ENCODE measurements at places on chromosomes 5 and 9. TPM values are rescaled to one million over a fixed set of nuclear protein-coding genes. Genes with fewer than 3 reads are reported as not detected.
A peak's percentile ranks its signal among the peaks of the same experiment; 100 is the strongest.

DNA sequence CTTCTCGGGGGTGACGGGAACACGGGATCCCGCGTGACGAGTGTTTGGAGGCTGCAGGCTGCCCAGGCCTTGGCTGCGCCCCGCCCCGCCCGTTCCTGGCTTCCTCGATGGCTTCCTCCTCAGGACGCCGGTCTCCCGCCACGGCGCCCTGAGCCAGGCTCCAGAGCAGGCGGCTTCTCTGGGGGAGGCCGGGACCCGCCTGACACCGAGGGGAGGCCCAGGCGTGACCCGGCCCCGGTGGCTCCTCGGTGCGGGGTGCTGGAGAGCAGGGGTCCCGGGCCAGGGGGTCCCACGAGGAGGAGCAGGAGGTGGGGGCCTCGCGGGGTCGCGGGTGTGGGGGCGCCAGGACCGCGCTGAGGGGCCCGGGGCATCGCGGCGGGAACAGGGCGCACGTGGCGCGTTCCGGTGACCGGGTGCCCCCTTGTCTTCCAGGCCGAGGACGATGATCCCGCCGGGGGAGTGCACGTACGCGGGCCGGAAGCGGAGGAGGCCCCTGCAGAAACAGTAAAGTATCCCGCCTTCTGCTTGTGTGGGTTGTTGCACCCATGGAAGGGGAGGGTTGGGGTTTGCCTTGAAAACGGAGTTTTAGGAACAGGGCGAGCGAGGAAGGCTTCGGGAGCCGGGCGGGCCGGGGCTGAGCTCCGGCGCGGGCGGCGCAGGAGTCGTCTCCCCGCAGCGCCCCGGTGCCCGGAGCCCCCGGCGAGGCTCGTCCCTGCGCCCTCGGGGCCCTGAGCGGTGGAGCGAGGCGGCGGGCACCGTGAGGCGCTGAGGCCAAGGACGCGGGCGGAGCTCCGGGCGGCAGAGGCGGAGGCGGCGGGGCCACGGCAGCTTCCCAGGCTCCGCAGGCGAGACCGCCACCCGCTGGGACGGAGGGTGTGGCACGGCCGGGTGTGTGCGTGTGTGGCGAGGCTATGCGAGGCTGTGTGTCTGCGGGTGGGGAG lies 22.2 kb downstream of the AHRR start:
- no peaks in the 10 kb centered on the region for H3K27me3 ChIP-seq
- DNase-seq, result peak; percentile 57
- peak overlapping the region; percentile 94 for H3K27ac ChIP-seq

DNA sequence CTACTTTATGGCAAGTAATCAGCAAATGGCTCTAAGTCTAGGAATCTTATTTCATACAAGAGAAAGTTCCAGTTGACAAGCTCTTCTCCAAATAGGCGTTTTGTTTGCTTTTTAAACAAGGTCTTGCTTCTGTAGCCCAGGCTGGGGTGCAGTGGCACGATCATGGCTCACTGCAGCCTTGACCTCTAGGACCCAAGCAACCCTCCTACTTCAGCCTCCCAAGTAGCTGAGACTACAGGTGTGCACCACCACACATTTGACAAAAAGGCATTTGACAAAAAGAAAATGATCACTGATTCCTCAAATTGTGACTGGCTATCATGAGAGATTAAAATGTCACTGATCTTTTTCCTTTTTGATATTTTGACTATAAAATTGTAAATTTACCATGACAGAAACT lies 31.8 kb downstream of the NR6A1 start:
- H3K27ac ChIP-seq, result no peak overlapping the region
- H3K4me3 ChIP-seq, result no peak overlapping the region
- DNase-seq, result no peak

GRCh38 chr5:131268758-131269370 lies 5.0 kb downstream of the CDC42SE2 start:
- H3K4me3 ChIP-seq, result peak overlapping the region; percentile 91
- peaks cover 52% of the 10 kb centered on the region for H3K36me3 ChIP-seq
- H3K4me1 ChIP-seq, result peaks cover 54% of the 10 kb centered on the region
- DNase-seq, result no peak
- peak overlapping the region; percentile 58 for H3K27ac ChIP-seq
- no peaks in the 10 kb centered on the region for H3K27me3 ChIP-seq

DNA sequence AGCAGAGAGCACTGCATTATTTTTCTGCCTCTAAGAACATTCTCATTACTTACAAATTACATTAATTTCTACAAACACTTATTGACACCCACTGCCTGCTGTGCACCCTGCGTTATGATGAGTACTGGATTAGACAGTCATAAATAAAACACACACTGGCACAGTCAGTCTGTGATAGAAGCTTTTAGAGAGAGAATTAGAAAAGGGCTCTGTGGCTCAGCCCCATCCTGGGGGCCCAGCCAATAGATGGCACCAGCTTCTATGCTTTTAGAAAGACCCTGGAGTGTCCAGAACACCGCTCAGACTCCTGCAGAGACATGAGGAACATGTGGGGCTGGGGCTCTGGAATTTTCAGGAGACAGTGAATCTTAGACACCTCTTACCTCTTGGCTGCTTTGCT lies 61.0 kb upstream of the RAPGEF1 start:
- no peaks in the 10 kb centered on the region for H3K36me3 ChIP-seq
- H3K27me3 ChIP-seq, result no peaks in the 10 kb centered on the region
- no peak overlapping the region for H3K27ac ChIP-seq
- H3K4me3 ChIP-seq, result no peak overlapping the region
- DNase-seq, result no peak

DNA sequence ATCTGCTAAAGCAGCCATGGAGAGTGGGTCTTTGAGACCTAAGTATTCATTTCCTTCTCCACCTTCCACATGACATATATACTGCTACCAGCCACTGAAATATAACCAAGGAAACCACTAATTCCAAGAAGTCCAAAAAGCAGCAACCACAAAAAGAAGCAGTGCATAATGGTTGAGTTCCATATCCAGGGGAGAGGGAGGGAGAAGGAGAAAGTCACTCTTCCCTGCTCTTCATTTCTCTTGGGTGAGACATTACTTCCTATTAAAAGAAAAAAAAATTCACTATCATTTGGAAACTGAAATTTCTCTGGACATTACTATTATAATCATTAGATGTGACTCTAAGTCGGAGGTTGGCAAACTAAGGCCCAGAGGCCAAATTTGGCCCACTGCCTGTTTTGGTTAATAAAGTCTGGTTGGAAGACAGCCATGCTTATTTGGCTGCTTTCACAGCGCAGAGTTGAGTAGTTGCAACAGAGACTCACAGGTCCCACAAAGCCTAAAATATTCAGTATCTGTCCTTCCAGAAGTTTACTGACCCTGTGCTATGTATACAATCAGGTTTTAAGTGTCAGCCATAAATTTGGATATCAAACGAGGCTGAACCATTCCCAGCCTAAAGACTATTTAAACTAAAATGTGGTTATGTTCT lies 168.6 kb downstream of the MPDZ start:
- no peak overlapping the region for H3K27ac ChIP-seq
- no peaks in the 10 kb centered on the region for H3K4me1 ChIP-seq
- DNase-seq, result no peak
- H3K27me3 ChIP-seq, result no peaks in the 10 kb centered on the region
- H3K36me3 ChIP-seq, result no peaks in the 10 kb centered on the region

GRCh38 chr9:69798744-69799143 lies 21.9 kb upstream of the CFAP95 start:
- peaks cover 24% of the 10 kb centered on the region for H3K27me3 ChIP-seq

GRCh38 chr9:37746448-37747270 lies 6.9 kb upstream of the TRMT10B start:
- H3K4me3 ChIP-seq, result no peak overlapping the region
- H3K4me1 ChIP-seq, result no peaks in the 10 kb centered on the region
- H3K27ac ChIP-seq, result no peak overlapping the region
- no peak for DNase-seq
- H3K36me3 ChIP-seq, result no peaks in the 10 kb centered on the region

GRCh38 chr5:14439087-14439871 lies 142.3 kb upstream of the OTULINL start:
- H3K36me3 ChIP-seq, result no peaks in the 10 kb centered on the region
- DNase-seq, result no peak
- peaks cover 27% of the 10 kb centered on the region for H3K4me1 ChIP-seq
- H3K27me3 ChIP-seq, result no peaks in the 10 kb centered on the region

GRCh38 chr5:139186261-139186660 lies 11.9 kb downstream of the SIL1 start:
- H3K36me3 ChIP-seq, result no peaks in the 10 kb centered on the region
- DNase-seq, result no peak
- no peaks in the 10 kb centered on the region for H3K4me1 ChIP-seq
- no peaks in the 10 kb centered on the region for H3K27me3 ChIP-seq
- H3K27ac ChIP-seq, result no peak overlapping the region
- no peak overlapping the region for H3K4me3 ChIP-seq

DNA sequence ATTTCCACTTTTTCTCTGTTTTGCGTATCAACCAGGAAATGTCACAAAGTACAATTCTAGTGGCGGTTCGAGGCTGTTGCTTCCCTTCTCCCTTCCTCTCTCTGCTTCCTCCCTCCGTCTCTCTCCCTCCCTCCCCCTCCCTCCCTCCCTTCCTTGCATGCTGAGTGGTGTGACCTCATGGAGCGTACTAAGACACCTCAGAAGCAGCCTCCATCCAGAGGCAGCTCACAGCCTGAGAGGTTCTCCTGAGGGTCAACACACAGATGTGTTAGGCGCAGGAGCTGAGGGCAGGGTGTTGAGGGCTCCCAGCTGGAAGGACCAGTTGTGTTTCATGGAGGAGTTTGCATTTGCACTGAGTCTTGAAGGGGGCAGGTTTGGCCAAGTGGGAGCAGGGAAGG lies 57.7 kb downstream of the COL5A1 start:
- H3K27me3 ChIP-seq, result no peaks in the 10 kb centered on the region
- no peak overlapping the region for H3K27ac ChIP-seq
- no peaks in the 10 kb centered on the region for H3K4me1 ChIP-seq
- no peak overlapping the region for H3K4me3 ChIP-seq
- no peaks in the 10 kb centered on the region for H3K36me3 ChIP-seq

GRCh38 chr5:94217745-94218144 lies 400.7 kb downstream of the KIAA0825 start:
- no peak for DNase-seq
- no peaks in the 10 kb centered on the region for H3K27me3 ChIP-seq
- no peaks in the 10 kb centered on the region for H3K4me1 ChIP-seq
- no peak overlapping the region for H3K27ac ChIP-seq
- no peak overlapping the region for H3K4me3 ChIP-seq

DNA sequence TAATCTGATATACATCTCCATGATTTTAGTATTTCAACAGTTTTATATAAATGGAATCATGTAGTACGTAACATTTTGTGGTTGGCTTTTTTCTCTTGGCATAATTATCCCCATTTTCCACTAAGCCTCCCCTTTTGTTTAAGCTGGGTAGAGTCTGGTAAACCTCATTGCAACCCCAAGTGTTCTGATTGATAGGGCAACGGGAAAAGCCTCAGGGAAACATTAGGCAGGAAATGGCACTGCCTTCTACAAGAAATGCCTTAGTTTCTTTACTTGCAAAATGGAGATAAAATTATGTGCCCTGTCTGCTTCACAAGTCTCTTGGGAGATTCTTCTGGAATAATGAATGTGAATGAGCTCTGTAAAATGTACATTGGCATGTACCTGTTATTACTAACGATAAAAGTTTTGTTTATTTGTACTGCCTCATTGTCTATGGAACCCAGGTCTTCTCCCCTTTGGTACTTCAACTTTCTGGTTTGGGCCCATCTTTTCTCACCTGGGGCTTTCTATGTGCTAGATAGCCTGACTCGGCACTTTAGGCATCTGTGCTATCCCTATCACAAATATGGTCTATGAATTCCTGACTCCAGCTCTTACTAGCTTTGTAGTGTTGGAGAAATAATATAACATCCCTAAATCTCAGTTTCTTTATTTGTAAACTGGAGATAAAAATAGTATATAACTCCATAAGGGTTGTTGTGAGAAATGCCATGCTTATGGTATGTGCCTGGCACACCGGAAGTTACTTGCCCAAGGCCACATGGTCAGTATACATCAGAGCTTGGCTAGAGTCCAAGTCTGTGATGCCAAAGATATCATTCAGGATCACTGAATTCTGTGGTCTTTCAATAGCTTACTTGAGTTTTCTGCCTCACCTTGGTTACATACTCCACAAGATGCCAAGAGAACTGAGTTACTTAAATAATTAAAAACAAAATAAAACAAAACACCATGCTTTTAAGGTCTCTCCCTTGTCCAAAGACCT lies 48.2 kb upstream of the ZNF169 start:
- no peak overlapping the region for H3K4me3 ChIP-seq
- no peak overlapping the region for H3K27ac ChIP-seq
- peaks cover 2% of the 10 kb centered on the region for H3K27me3 ChIP-seq
- peaks cover 5% of the 10 kb centered on the region for H3K4me1 ChIP-seq
- no peak for DNase-seq

DNA sequence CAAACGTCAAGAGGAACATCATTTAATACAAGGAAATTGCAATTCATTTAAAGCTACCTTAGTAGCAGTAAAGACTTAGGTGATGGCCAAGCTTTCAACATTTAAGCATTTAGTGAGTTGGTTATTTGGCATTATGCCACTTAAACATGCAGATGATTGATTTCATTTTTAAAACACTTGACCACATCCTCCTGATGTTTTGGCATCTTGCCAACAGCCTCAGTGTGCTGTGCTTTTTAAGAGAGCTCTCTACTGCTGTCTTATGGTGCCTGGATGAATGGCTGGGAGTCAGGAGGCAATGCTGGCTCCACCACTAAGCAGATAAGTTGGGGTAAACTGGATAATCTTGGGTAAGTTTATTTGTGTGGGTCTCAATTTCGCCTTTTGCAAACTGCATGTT lies 364.5 kb downstream of the MAN2A1 start:
- no peaks in the 10 kb centered on the region for H3K36me3 ChIP-seq
- peak overlapping the region; percentile 25 for H3K4me3 ChIP-seq
- H3K4me1 ChIP-seq, result peaks cover 28% of the 10 kb centered on the region
- peak overlapping the region; percentile 88 for H3K27ac ChIP-seq

KCNMB1 gene
- total RNA-seq, result not detected

ADAMTSL2 gene
- total RNA-seq, result not detected

PCDH1 gene
- total RNA-seq, result not detected

ORM1 gene
- not detected for total RNA-seq

SPATA31C1 gene
- total RNA-seq, result not detected

PCSK5 gene
- 3.9 TPM for total RNA-seq

CORO2A gene
- 8.2 TPM for total RNA-seq

ANKRD20A1 gene
- total RNA-seq, result not detected

TYRP1 gene
- not detected for total RNA-seq

ZDHHC11B gene
- 0.35 TPM for total RNA-seq

BRINP1 gene
- total RNA-seq, result not detected

PCDHB8 gene
- not detected for total RNA-seq

WDR38 gene
- not detected for total RNA-seq
